Activated CD4-positive, alpha-beta T cell treated with anti-CD3 and anti-CD28 coated beads, Interleukin-2, Interleukin-6, amounts not matched to agents 100 ng/mL and 50 ng/mL, durations not matched to agents 16 hours and 8 hours (primary cell): ENCODE measurements at places on chromosomes 16 and 17.
A peak's percentile ranks its signal among the peaks of the same experiment; 100 is the strongest.

- DNase-seq: no peak
These were observed 15.2 kb downstream of the MRM3 start for GRCh38 chr17:797236-797840.

DNA sequence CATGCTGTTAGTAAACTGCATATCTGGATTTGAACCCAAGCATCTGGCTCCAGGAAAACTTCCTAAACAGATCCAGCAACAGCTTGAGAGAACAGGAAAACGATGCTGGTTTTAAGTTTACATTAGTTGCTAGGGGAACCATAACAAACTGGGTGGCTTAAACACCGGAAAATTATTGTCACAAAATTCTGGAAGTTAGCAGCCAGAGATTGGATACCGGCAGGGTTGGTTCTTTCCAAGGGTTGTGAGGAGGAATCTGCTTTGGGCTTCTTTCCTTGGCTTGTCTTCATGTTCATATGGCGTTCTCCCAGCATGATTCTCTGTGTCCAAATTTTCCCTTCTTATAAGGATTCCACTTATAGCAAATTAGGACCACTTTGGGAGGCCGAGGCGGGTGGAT lies 276.9 kb upstream of the TOM1L1 start:
- no peak for DNase-seq

- DNase-seq: no peak
These were observed 11.0 kb downstream of the GPRC5C start for GRCh38 chr17:74442670-74443515.

GRCh38 chr17:65122836-65123756 lies 14.1 kb upstream of the RGS9 start:
- peak; percentile 94 for DNase-seq

GRCh38 chr17:64504769-64505339 lies 1.2 kb downstream of the DDX5 start:
- DNase-seq: no peak

- peak; percentile 57 for DNase-seq
These were observed 72.8 kb downstream of the MMD start for GRCh38 chr17:55348749-55349354.

DNA sequence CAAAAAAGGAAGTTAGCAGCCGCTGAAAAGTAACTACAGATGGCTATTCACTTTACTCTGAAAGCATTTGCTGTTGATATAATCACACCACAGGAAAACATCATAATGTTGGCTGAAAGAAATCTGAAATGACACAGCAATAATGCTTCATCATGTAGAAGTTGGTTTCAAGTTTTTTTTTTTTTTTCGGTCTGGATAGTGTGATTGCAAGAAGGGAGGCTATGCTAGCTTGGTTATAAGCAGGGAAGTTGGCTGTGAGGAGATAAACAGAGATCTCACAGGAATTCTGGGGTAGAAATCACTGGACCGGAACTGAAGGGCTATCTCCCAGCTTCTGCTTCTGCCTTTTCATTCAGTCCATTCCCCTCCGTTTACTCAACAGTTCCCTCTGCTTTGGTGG lies 57.9 kb downstream of the MYO1D start:
- DNase-seq: no peak

GRCh38 chr16:14321542-14321941 lies 250.4 kb downstream of the MRTFB start:
- DNase-seq: no peak

DNA sequence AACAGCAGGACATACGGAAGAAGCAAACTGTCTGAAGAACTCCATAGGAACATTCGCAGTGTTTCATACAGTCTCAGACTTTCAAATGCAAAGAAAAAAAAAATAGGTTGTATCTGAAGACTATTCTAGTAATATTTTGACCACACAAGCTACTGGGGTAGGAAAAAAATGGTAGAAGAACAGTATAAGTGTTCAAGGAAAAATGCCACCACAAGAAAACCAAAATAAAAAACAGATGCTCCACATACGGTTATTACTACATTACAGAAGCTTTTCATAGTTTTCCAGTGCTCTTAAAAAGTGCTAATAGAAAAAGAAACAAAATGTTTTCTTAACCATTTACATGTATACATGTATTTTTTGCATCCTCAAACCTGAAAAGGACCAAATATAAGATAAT lies 3.7 kb downstream of the NCOR1 start:
- no peak for DNase-seq

DNA sequence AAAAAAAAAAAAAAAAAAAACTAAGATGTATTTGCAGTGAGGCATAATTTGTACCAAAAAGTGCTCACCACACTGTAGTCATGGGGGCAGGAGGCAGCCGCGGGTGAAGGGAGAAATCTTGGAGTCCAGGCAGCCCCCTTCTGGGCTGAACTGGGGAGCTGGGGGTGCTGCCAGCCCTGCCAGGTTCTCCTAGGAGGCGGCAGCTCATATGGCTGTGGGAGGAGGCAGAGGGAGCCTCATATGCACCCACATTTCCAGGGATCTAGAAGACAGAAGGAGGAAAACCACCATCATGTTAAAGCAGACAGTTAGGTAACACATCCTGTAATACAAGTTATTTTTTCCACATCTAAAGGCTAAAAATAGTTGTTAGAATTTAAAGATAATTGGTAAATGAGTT lies 16.3 kb downstream of the MAPT start:
- DNase-seq: no peak

- peak; percentile 77 for DNase-seq
These were observed 379 bp upstream of the OTOP2 start for GRCh38 chr17:74923538-74924249.

GRCh38 chr16:77788181-77789084 lies at the start of gene VAT1L:
Gene VAT1L, plus strand, starts transcription at chr16:77788564. Its CDS starts 119 bp downstream, at chr16:77788683.
- peak; percentile 19 for DNase-seq

GRCh38 chr16:83942815-83943515 lies 10.1 kb upstream of the OSGIN1 start:
- no peak for DNase-seq

- peak; percentile 10 for DNase-seq
These were observed 591 bp downstream of the DHX38 start for GRCh38 chr16:72094266-72094610.
